ENCODE measurements at places on chromosomes 4 and X.

GRCh38 chr4:141560056-141560455, 76.3 kb upstream of the IL15 start:
- no peak for DNase-seq

- DNase-seq = no peak
Measured at GRCh38 chr4:15198070-15198727, 195.9 kb downstream of the CPEB2 start.

GRCh38 chr4:8537041-8537461, 43.1 kb upstream of the GPR78 start:
- DNase-seq = peak; percentile 95

- DNase-seq = no peak
Measured at GRCh38 chrX:123188081-123188480, 4.0 kb downstream of the GRIA3 start.

DNA sequence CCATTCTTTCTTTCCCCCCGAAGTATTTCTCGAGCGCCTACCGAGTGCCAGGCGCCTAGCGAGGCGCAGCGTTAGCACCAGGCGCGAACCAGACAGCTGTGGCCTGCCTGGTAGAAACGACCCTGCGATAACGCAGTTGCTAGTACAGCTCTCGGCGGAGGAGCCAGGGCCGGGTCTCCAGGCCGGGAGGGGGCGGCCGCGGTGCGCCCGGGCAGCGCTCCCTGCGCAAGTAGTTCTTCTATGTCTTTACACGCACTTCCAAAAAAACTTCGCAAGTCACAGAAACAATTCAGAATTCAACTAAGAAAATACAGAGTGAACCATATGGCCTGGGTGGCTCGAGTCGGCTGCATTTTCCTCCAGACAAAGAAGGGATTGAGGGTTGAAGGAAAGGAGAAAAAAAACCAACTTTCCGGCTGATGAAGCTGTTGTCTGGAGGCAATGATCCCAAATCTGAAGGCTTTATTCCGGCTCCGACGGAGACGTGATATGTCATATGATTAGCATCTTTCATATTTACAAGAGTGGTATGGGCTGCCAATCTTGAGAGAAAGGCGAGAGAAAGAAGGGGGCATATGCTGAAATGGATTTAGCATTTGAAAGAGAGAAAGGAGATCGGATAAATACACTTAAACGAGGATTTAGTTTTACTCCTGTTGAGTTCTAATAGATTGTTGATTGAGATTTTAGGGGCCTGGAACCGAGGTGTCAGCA, 7.2 kb upstream of the NEUROG2 start:
- DNase-seq = peak; percentile 87

DNA sequence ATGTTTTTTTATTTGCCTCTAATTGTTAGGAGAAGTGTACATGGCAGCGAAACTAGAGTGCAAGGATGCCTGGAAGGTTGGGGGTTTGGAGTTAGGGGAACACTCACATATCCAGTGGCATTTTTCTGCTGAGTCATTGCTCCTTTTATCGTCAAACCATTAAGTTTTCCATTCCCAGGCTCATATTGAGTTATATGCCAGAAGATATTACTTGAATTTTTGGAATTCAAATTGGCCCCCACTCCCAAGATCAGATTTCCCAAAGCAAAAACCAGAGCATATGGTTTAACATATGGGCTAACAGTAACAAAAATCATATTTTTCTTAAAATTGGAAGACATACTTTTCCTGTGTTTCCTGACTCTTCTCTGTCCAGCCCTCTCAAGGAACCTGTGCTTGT, 152.7 kb downstream of the FSTL5 start:
- DNase-seq = no peak

- no peak for DNase-seq
Measured at GRCh38 chr4:1260418-1261106, 11.6 kb upstream of the CTBP1 start.

DNA sequence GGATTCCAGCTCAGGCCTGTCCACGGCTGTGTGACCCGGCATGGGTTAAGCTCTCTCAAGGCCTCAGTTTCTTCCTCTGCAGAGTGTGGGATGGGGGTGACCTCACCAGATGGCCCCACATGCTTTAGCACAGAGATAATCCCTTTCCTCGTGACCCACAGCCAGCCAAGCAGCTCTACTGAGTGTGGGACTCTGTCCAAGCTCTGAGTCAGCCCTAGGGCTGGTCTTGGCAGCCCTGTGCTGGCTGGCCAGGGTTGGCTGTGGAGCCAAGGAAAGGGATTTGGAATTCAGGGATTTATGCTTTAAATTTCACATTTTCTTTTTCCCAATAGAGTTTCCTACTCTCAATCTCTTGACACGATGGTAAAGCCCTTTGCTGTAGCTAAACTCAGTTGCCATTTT, 19.7 kb upstream of the SPON2 start:
- peak; percentile 100 for DNase-seq

- DNase-seq = peak; percentile 38
Measured at GRCh38 chrX:39361736-39362135, 560.5 kb downstream of the MID1IP1 start.

- no peak for DNase-seq
Measured at GRCh38 chrX:119391279-119391678, 7.9 kb upstream of the SLC25A43 start.

DNA sequence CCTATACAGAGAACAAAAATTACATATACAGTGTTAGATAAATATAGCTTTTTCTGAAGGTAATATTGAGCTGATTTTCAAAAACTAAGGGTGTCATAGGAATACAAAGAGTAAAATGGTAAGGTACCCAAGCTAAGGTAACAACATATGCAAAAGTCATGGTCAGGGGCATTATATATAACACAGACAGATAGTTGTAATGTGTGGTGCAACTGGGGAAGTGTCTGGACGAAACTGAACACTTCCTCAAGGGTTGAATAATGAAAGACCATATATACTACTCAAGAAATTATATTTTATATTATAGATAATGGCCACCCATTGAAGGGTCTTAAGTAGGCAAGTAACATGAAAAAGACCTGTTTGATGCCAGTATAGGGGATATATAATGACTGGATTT, 262.1 kb upstream of the CXXC4 start:
- no peak for DNase-seq

DNA sequence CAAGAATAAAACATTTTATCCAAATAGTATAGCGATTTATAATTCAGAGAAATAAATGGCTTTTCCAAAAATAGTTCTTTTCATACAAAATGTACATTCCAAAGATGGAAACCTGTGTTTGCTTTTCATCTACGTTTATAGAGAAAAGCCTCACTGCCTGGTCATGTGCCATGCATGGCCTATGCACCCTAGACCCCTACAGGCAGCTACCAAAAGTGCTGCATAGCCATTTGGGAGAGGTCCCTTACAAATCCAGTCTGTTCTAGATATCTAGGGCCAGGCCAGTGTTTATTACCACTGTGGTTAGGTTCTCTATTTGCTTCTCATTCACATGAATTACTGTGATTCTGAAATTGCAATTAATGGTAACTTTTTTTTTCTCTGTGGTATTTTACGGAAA, 17.2 kb downstream of the HMGB2 start:
- DNase-seq = no peak

DNA sequence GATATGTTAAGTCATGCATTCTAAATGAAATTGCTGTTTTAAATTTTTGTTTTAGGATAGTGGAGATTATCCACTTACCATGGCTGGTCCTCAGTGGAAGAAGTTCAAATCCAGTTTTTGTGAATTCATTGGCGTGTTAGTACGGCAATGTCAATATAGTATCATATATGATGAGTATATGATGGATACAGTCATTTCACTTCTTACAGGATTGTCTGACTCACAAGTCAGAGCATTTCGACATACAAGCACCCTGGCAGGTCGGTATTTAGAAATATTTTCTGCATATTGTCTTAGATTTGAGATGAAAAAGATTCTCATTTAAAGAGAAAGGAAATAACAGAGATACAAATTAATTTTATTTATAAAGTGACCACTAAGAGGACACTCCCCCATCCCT, 83.6 kb downstream of the STAG2 start:
- no peak for DNase-seq

DNA sequence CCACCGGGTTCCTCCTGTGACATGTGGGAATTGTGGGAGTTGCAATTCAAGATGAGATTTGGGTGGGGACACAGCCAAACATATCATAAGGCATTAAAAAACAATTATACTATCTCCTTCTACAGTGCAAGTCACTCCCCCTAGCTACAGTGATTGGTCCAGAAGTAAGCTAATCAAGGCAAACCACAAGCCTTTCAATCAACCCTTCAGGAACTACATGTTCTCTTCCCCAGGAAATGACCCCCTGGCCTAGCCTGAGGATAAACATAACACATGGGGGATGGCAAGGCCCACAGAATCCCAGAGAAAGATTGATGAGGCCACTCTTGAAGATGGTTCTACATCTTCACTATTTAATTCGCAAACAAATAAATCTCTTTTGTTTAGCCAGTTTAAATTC, 25.2 kb upstream of the FAM241A start:
- DNase-seq = no peak

DNA sequence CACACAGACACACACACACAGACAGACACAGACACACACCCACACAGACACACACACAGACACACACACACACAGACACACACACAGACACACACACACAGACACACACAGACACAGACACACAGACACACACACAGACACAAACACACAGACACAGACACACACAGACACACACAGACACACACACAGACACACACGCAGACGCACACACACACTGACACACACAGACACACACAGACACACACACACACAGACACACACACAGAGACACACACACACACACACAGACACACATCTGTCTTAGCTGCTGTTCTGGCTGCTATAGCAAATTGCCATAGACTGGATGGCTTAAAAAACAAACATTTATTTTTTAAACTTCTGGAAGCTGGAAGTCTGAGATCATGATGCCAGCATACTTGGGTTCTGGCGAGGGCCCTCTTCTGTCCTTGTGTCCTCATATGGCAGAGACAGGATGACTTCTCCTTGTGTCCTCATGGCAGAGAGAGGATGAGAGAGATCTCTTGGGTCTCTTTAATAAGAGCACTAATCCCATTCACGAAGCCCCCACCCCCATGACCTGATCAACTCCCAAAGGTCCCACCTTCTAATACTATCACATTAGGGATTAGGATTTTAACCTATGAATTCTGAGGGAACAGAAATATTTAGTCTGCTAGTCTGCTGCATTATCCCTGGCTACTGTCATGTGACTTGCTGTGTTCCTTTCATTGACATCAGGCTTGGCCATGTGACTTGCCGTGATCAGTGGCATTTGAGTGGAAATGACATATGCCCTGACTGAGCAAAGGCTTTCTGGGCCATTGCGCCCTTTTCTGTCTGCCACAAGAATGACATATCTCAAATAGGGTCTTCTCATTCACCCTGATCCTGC, 32.7 kb upstream of the RASGEF1B start:
- DNase-seq = no peak

- no peak for DNase-seq
Measured at GRCh38 chrX:80388206-80388605, 32.0 kb upstream of the TENT5D start.

GRCh38 chr4:67375291-67375690, 170.0 kb downstream of the CENPC start:
- DNase-seq = no peak

Measured in osteoblast (primary cell).